Calu3 (cell line): ENCODE measurements at places on chromosomes 2 and 18. TPM values are rescaled to one million over a fixed set of nuclear protein-coding genes. Genes with fewer than 3 reads are reported as not detected.

- DNase-seq = no peak
- no peaks in the 10 kb centered on the region for H3K36me3 ChIP-seq
These were observed 22.9 kb upstream of the NCKAP5 start for GRCh38 chr2:133591164-133591563.

GRCh38 chr18:59961070-59961469 is 61.3 kb downstream of the PMAIP1 start:
- H3K27ac ChIP-seq = no peak overlapping the region
- H3K27me3 ChIP-seq = no peaks in the 10 kb centered on the region
- H3K4me3 ChIP-seq = no peak overlapping the region
- no peaks in the 10 kb centered on the region for H3K36me3 ChIP-seq

The MPP4 gene
- total RNA-seq = 0.44 TPM in 1 of 2 replicates, not detected in the other

The PTPN18 gene
- 62.9 and 66.0 TPM in 2 replicates for total RNA-seq

The SCN2A gene
- total RNA-seq = 0.07 and 0.19 TPM in 2 replicates
